Large intestine (tissue), 12 donors: ENCODE measurements at places on chromosomes 5 and 9.

DNA sequence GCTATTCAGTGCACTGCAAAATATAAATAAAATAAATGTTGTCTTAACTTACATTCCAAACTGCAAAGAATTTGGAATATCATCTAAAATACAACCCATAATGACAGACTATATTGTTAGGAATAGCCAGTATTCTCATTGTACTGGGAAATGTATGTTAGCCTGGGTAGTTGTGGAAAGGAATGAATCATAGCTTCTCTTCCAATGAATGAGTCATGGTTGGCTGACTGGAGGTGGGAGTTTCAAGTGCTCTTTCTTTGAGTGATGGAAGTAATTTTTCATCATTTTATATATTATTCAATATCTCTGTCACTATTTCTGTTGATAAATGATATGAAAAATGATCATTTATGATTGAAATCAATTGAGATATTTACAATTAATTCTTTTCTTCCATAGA, 158.6 kb upstream of the ARRDC3 start:
- DNase-seq: no peak

GRCh38 chr9:125887172-125887571, 140.0 kb downstream of the PBX3 start:
- no peak for DNase-seq

GRCh38 chr5:134113363-134113889, 1.1 kb upstream of the TCF7 start:
- DNase-seq: peak; percentile 31

DNA sequence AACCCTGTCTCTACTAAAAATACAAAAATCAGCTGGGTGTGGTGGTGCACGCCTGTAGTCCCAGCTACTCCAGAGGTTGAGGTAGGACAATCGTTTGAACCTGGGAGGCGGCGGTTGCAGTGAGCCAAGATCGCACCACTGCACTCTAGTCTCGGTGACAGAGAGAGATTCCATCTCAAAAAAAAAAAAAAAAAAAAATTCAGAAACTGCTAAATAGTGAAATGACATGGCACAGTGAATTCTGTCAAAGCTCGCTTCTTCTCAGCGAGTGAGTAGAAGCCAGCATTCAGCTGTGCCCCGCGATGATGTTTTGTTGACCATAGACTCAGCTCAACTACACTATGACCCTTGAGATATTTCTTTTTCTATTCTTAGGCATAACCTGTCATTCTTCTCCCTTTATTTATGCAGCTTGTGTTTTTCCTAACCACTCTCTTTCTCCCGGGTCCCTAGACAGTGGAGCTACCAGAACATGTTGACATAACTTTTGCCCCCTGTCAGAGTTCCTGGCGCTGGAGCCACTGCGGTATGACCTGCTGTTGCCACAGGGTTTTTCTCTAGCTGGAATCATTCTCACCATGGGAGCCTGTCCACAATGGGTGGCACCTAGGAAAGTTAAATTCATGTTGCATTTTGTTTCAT, 13.5 kb upstream of the IQGAP2 start:
- no peak for DNase-seq

DNA sequence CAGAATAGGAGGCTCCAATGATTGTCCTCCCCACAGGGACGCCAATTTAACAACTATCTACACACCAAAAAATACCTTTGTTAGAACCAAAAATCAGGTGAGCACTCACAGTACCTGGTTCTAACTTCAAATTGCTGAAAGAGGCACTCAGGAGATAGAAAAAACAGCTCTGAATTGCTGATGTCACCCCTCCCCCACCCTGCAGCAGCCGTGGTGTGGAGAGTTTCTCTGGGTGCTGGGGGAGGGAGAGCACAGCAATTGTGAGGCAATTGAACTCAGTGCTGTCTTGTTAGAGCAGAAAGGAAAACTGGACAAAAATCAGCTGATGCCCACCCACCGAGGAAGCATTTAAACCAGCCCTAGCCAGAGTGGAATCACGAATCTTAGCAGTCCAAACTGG, 41.8 kb downstream of the TNFSF8 start:
- DNase-seq: no peak
